H1 (cell line): ENCODE measurements at places on chromosomes 5 and 9. TPM values are rescaled to one million over a fixed set of nuclear protein-coding genes. Genes with fewer than 3 reads are reported as not detected.

- DNase-seq = no peak
These were observed 553.8 kb upstream of the CDH9 start for GRCh38 chr5:27592231-27592630.

Gene UNC5A
- total RNA-seq = 4.0 and 4.1 TPM in 2 replicates

DNA sequence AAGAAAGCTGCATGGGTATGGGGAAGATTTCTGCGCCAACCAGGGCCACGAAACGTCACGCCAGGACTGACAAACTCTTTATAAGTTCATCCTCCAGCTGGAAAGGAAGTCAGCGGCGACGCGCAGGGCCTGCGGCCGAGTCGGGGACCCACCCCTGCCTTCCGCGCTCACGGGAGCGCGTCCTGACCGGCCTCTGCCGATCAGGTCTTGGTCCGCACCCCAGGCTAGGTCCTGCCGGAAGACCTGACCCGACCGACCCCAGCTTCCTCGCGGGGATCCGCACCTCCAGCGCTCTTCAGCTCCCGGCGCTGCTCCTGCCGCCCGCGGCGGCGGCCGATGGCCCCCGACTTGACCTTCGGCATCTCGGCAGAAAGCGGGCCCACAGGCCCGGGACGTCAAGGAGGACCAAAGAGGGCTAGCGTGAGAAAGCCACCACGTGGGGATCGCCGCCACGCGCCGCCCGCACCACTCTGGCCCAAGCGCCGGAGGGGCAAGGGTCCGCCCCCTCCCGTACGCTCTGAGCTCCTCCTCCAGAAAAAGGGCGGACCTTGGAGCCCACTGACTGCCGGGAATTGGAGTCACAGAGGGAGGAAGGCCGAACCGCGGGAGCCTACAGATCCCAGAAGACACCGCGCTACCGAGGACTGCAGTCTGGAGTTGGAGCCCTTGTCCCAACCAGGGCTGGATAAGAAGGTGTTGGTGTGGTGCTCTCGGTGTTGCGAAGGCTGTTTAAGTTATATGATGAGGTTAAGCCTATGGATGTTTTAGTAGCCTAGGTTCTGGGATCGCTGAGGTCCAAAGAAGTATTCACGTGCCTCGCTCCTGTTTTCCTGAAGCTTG, at the start of gene DIMT1:
Gene DIMT1 (minus strand): TSS at position 495 of the 840 bp plus-strand sequence. CDS start 133 bp downstream, at position 362.
- peak; percentile 91 for DNase-seq

Gene SH3PXD2B
- total RNA-seq = 72.9 and 74.9 TPM in 2 replicates

DNA sequence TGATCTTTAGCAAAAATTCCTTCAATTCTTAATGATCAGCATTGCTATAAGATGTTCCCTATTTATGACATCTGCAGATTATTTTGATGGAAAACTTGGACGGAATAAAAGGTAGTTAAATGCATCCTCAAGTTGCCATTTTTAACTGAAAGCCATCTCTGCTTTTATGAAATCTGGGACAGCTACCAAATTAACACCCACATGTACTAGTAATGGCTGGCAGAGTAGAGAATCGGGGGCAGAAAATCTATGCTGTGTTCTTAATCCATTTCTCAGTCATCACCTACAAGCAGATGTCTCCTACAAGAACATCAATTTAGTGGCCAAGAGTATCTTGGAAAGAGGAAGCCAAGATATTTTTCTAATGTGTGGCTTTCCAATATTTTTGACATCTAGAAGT, 22.1 kb upstream of the C9orf57 start:
- DNase-seq = no peak
